ENCODE measurements at places on chromosomes 4 and X.

DNA sequence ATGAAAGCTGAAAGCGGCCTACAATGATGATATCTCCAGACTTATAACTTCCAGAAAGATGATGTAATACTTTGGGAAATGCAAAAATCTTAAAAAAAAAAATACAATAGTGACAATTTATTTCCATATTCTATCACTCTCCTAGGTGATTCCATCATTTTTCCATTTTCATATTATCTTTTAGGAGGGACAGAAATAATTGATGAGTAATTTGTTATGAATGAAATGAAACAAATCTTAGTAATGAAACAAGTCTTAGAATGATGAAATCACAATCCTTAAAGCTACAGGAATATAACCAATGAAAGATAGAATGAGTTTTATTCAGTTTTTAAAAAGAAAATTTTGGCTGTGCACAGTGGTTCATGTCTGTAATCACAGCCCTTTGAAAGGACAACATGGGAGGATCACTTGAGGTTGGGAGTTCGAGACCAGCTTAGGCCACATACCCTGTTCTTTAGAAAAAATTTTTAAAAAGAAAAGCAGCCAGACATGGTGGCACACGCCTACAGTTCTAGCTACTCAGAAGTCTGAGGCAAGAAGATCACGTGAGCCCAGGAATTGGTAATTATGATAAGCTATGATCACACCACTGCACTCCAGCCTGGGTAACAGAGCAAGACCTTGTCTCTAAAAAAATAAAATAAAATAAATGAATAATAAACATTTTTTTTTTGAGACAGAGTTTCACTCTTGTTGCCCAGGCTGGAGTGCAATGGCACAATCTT is 21.7 kb downstream of the CLOCK start:
- no peak for DNase-seq

GRCh38 chr4:162347842-162348213 is 184.0 kb upstream of the FSTL5 start:
- DNase-seq: no peak

DNA sequence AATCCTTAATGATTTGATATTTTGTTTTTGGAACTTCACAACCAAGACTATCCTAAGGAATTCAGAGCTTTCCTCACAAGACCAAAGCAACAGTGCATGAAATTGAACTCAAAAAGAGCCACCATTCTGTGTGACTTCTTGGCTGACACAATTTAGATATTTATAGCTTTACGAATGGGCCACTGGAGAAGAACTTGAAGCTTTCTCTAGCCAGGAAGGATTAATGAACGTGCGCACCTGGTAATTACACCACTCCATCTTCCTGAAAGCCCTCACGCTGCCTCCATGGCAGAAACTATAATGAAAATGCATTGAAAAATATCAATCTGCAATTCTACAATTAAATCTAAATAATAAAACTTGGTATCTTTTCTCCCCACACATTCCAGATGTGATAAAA is 1057.8 kb downstream of the DMD start:
- DNase-seq: no peak

DNA sequence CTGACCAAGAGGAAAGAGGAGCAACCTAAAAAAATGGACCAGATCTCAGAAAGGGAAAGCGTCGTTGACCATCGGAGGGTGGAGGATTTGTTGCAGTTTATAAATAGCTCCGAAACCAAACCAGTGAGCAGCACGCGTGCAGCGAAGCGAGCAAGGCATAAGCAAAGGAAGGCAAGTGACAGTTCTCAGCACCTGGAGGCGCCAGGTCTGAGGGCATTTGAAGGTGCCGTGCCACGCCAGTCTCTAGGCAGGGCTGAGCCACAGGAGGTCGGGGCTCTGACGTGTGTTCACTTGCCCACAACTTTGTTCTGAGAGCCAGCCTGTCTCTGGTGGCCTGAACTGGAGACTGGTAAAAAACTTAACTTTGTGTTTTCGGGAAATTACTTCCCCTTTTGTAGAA is 59.7 kb downstream of the TNIP2 start:
- no peak for DNase-seq

GRCh38 chr4:3792813-3793212 is 26.6 kb downstream of the ADRA2C start:
- DNase-seq: no peak

GRCh38 chr4:83639849-83640493 is 104.1 kb downstream of the GPAT3 start:
- DNase-seq: peak; percentile 21

DNA sequence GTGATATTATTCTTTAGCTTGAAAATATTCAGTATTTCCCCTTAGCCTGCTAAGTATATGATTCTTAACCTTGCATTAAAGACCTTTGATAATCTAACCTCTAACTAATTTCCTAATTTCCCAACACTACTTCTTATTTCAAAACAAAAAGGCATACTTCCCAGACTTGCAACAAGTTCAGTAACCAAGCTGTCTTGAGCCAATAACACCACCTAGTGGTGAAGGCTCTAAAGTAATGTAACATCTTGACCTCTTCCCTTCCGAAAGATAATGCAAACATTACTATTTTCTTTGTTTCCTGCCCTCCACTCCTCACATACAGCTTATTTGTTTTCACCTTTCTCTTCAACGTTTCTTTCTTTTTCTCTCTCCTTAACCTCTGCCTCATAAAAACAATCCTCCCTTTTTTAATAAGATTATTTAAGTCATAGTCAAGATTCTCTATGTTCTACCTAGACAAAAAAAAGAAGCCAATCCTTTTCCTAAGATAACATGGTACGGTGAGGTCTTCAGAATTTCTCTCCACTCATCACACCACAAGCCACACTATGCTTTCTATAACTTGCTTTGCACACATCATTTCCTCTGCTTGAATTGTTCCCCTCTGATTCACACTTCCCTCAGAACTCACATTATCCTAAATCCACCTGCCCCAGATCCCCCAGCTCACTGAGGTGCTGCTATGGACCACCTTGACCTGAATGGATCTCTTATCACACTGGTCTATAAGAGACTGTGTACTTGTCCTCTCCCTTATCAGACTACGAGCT is 3.5 kb downstream of the FAT1 start:
- DNase-seq: no peak

DNA sequence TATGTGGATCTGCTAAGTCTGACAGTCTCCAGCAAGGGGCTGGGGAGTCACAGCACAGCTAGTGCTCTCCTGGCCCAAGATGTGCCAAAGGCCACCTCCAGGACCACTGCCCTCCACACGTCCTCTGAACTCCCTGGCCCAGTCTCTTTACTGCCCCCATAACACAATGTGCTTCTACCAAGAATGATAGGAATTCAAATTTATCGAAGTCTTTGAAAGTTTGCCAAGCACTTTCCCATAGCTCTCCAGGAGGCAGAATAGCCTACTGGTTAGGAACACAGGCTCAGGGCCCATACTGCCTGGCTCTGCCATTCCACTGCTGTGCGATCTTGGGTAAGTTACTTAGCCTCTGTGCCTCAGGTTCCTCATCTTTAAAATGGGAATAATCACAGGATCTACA is 86.7 kb downstream of the NHSL2 start:
- no peak for DNase-seq

- DNase-seq: no peak
These were observed 118.3 kb downstream of the CDKL5 start for GRCh38 chrX:18543738-18544137.

DNA sequence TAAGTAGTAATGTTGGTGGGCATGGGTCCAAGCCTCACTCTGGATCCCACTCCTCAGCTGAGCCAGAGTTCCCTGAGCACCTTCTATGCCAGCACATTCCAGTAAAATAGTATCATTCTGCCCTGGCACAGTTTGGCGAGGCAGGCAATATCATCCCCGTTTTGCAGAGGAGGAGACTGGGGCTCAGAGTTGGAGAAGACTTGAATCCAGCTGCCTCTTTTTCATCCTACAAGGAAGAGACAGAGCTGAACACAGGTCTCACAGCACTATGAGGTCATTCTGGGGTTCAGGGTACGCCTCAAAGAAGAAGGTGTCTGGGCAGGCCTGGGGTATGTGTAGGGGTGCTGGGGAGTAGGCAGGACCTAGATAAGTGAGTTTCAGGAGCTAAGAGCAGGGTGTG is 103.9 kb upstream of the STX18 start:
- no peak for DNase-seq

GRCh38 chr4:123830930-123831329 is 434.3 kb downstream of the SPRY1 start:
- no peak for DNase-seq

- no peak for DNase-seq
These were observed 81.4 kb downstream of the TMEM131L start for GRCh38 chr4:153547520-153547919.

DNA sequence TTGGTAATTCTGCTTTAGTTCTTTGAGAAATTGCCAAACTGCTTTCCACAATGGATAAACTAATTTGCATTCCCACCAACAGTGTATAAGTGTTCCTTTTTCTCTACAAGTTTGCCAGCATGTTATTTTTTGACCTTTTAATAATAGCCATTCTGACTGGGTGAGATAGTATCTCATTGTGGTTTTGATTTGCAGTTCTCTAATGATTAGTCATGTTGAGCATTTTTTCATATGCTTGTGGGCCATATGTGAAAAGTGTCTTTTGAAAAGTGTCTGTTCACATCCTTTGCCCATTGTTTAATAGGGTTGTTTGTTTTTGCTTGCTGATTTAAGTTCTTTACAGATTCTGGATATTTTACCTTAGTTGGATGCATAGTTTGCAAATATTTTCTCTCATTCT is 25.9 kb downstream of the ENPEP start:
- no peak for DNase-seq

GRCh38 chr4:145956288-145956890 is 17.8 kb upstream of the ZNF827 start:
- peak; percentile 18 for DNase-seq

GRCh38 chrX:5474282-5474681 is 754.4 kb downstream of the NLGN4X start:
- no peak for DNase-seq

DNA sequence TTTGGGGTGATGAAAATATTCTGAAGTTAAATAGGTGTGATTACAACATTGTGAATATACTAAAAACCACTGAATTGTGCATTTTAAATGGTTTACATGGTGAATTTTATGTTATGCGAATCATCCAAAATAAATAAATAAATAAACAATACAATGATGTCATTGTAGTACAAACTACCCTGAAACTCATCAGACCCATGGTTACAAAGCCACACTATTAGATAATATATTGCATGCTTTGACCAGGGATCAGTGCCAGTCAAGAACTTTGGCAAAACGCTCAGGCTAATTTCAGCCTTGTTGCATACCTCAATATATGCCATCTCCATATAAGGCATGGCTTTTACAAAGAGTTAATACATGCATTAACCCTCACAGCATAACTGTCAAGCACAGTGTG is 45.5 kb upstream of the XIAP start:
- DNase-seq: no peak

DNA sequence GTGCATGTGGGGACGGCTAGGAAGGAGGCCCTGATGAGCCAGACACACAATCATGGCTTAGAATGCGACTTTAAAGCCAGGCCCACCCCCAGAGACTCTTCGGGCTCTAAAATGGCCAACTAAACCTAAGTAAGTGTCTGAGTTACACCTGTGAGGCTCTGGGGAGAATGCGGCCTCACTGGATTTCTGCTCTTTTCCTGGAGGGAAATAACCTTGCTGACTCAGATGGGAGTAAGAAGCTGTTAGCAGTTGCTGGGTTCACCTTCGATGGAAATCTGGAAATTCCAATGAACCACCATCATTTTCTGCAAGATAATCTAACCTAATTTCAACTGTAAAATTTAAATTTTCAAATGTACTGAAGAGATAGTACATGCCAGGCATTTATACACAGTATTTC is 97.6 kb upstream of the MAML3 start:
- DNase-seq: no peak

GRCh38 chr4:70559211-70559830 is 32.7 kb upstream of the AMBN start:
- no peak for DNase-seq

- no peak for DNase-seq
These were observed 56.6 kb upstream of the ALB start for GRCh38 chr4:73347497-73347896.

- no peak for DNase-seq
These were observed 32.0 kb upstream of the MGST2 start for GRCh38 chr4:139633661-139634060.

DNA sequence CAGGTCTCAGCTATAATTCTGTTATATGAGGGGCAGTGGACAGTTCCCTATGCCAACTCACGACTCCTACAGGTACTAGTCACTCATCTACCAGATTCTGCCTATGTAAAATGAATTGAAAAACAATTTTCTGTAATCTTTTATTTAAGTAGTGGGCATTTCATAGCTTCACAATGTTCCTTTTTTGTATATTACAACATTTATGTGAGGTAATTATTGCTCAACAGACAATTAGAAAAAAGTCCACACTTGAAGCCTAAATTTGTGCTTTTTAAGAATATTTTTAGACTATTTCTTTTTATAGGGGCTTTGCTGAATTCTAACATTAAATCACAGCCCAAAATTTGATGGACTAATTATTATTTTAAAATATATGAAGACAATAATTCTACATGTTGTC is 20.4 kb downstream of the EREG start:
- no peak for DNase-seq

- DNase-seq: no peak
These were observed 387.7 kb downstream of the FAT4 start for GRCh38 chr4:125702406-125702805.

- no peak for DNase-seq
These were observed 109.8 kb downstream of the AMMECR1 start for GRCh38 chrX:110208092-110208491.

DNA sequence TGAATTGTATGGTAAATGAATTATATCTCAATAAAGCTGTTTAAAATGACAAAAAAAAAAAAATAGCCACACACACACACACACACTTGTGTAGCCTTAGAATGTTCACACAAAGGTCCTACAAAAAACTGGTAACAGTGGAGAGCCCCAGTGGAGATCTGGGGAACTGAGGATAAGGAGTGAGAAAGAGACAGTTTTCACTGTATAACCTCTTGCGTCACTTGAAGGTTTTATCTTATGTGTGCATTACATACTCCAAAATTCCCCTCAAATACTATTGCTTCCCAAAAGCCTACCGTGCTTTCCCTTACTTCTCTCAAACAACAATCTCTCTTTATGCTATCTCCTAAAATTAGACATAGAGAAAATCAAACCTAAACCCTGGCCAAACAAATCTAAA is 67.8 kb downstream of the SMC1A start:
- DNase-seq: no peak

- no peak for DNase-seq
These were observed 222.1 kb downstream of the STIM2 start for GRCh38 chr4:27082776-27083175.

- no peak for DNase-seq
These were observed 168.4 kb upstream of the TENM3 start for GRCh38 chr4:182074810-182075209.
